ENCODE measurements at places on chromosomes 11 and 22. TPM values are rescaled to one million over a fixed set of nuclear protein-coding genes. Genes with fewer than 3 reads are reported as not detected.
A peak's percentile ranks its signal among the peaks of the same experiment; 100 is the strongest.

GRCh38 chr11:3169255-3170043 lies 4.3 kb upstream of the OSBPL5 start:
- H3K36me3 ChIP-seq, result no peaks in the 10 kb centered on the region
- H3K27me3 ChIP-seq, result peaks cover 12% of the 10 kb centered on the region
- peak overlapping the region; percentile 27 for H3K4me3 ChIP-seq
- peak; percentile 72 for DNase-seq
- peak overlapping the region; percentile 30 for H3K27ac ChIP-seq

The POU2AF3 gene
- not detected for total RNA-seq

DNA sequence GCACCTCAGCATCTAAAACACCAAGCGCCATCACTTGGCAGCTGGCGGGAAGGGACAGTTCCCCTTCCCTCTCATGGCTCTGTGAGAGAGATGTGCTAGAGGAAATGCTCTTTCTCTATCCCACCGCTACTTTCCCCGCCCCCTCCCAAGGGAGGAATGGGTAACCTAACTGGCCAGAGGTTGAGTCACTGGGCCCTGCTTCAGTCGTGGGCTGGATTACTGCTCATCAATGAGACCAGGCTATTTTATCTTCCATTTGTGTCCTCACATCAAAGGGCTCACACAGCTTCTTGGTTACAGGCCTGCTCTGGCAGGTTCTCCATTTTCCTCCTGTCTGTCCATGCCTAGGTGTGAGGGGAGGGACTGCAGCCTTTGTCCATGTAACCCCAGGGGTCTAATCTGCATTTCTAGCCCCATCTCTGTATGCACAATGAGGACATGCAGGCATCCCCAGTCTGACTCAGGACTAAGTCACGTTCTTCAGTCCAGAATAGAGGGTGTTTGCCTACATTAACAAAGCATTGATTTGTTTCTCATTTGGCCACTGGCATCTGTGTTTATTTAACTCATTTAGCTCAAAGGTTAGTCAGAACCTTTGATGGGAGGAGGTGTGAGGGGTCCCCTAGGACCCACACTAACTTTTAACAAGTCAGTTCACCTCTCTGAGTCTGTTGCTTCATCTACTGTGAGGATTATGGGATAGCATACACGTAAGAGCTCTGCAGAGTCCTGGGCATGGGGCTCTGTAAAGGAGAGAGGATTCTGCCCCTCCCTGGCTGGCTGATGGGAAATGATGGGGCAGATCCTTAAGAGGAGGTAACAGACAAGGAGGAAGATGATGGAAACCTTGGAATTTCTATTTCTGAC lies 99.1 kb downstream of the XRRA1 start:
- H3K27ac ChIP-seq, result no peak overlapping the region
- peaks cover 23% of the 10 kb centered on the region for H3K36me3 ChIP-seq
- no peak for DNase-seq

The TMEM45B gene
- total RNA-seq, result 0.47 TPM

- no peak overlapping the region for H3K4me3 ChIP-seq
- peaks cover 19% of the 10 kb centered on the region for H3K27me3 ChIP-seq
- no peak overlapping the region for H3K27ac ChIP-seq
- H3K4me1 ChIP-seq, result no peaks in the 10 kb centered on the region
Measured at GRCh38 chr22:44520465-44521094, 22.5 kb upstream of the RTL6 start.

GRCh38 chr11:110711776-110712658 lies at the start of gene ARHGAP20:
ARHGAP20 (minus strand) TSS chr11:110712437; CDS start chr11:110712231, 206 bp downstream.
- H3K4me3 ChIP-seq, result peak within 1 kb of the TSS; percentile 63
- H3K27ac ChIP-seq, result no peak within 1 kb of the TSS
- peak; percentile 74 for DNase-seq
- peaks cover 13% of the 10 kb centered on the region for H3K4me1 ChIP-seq

GRCh38 chr11:120021391-120021953 lies 116.4 kb downstream of the TRIM29 start:
- H3K27ac ChIP-seq, result no peak overlapping the region
- DNase-seq, result no peak
- no peaks in the 10 kb centered on the region for H3K4me1 ChIP-seq
- H3K4me3 ChIP-seq, result no peak overlapping the region
